ENCODE measurements at places on chromosomes 11 and 22.

- DNase-seq = no peak
These were observed 323.3 kb downstream of the NTM start for GRCh38 chr11:131693756-131694155.

GRCh38 chr22:35960854-35961253, 67.8 kb downstream of the RBFOX2 start:
- DNase-seq = no peak

GRCh38 chr11:720642-721246, 14.7 kb downstream of the EPS8L2 start:
- DNase-seq = no peak

- no peak for DNase-seq
These were observed 8.2 kb downstream of the ZBED4 start for GRCh38 chr22:49861642-49862495.

GRCh38 chr11:134678744-134679143, 266.7 kb upstream of the B3GAT1 start:
- no peak for DNase-seq

DNA sequence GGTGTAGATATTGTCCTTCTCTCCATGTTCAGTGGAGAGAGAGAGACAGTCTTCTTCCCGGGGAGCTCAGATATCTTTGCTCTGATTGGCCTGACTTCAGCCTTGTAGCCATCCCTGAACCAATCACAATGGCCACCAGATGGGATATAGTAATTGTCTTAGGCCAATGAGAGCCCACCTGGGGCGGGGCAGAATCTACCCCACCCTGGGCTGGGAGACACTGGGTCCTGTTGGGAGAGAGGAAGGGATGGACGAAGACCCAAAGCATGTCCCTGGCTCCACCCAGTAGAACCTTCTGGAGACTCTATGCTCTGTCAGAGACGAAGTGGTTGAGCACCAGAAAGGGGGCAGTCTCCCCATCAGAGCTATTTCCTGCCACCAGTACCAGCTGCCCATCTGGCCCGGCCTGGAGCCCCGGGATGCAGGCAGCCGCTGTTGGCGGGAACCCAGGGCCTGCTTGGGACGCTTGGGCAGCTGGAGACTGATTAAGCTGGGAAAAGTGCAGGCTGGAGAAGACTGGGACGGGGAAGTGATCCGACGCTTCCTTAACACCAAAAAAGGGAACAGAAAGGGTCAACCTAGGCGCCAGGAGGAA, 31.6 kb upstream of the CBX7 start:
- no peak for DNase-seq

GRCh38 chr11:84642500-84642899, 984.6 kb downstream of the DLG2 start:
- DNase-seq = no peak

DNA sequence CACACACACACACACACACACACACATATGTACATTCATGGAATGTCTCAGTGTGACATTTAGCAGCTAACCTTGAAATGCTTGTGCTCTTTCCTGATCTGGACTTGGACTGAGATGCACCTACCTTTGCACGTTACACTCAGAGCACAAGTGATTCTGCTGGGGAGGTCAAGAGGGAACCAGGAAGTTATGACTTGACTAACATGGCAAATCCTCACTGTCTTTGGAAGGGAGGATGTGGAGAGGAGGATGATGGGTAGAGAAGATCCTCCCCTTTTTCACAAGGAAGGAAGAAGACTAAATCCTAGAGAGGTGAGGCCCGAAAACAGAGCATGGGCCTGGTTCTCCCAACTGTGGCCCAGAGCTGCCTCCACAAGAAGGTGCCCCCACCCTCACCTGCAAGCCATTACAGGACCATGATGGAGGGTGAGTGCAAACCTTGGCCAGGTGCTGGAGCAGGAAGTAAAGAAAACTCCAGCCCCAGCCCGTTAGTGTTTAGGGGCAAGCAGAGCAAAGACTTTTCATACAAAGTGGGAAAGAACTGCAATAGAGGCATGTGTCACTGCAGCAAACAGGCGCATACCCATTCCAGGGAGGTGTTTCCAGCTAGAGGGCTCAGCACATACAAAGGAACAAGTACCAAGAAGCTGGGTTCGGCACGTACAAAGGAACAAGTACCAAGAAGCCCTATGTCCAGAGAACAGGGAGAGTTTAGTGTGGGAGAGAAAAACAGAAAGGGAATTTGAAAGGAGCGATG, 26.4 kb downstream of the SCN4B start:
- DNase-seq = no peak

GRCh38 chr22:21026783-21027692, 5.3 kb downstream of the SLC7A4 start:
- no peak for DNase-seq

DNA sequence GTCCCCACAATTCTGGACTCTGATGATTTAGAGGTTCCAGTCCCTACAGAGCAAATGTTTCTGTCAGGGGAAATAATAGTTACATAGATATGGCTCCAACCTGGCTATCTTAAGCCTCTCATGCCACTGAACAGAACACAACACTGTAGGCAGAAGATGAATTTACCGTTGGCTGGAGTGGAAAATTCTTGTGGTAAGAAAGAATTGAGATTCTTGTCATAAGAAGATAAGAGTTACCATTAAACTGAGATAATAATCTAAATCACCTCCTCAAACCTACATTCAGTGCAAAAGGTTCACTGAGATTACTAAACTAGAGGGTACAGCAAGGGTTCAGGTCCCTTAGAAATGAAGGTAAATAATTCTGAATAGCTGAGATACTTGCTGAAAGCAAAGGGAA, 10.1 kb upstream of the NAALAD2 start:
- DNase-seq = no peak

GRCh38 chr11:37560346-37560745, 962.3 kb upstream of the RAG2 start:
- DNase-seq = no peak

GRCh38 chr11:88208745-88209144, 33.5 kb upstream of the RAB38 start:
- DNase-seq = peak; percentile 15

DNA sequence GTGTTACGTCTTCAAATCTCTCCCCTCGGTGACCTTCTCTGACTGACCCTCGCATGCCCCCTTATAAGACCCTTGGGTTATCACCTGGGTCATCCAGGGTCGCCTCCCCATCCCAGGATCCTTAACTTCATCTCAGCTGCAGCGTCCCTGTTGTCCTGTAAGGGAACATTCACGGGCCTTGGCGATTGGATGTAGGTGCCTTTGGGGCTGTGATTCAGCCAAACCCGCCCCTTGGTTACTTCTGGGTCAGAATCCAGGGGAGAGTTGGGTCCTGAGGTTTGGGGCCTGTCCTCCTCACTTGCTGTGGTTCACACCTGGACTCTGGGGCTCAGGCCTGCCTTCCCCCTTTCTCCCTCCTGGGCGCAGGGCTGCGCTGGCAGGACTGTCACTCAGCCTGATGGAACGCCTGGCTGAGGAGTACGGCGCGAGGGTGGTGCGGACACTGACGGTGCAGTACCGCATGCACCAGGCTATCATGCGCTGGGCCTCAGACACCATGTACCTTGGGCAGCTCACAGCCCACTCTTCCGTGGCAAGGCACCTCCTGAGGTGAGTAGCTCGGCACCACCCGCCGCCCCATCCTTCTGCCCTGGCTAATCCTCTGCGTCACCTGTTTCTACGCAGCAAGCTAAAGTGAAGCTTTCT, 29.4 kb downstream of the IGHMBP2 start:
- DNase-seq = no peak
